Right renal pelvis (tissue), 4 donors: ENCODE measurements at places on chromosomes 2 and 18. TPM values are rescaled to one million over a fixed set of nuclear protein-coding genes. Genes with fewer than 3 reads are reported as not detected.

DNA sequence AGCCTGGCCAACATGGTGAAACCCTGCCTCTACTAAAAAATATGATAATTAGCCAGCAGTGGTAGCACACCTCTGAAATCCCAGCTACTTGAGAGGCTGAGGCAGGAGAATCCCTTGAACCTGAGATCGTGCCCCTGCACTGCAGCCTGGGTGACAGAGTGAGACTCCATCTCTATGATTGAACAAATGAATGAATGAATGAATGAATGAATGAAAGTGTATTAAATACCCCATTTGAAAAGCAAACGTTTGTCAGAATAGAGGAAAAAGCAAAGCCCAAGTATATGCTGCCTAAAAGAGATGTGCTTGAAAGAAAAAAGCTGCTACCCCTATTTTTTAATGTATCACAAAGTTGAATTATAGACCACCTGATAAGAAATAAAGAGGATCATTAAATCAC lies 89.1 kb upstream of the TTC27 start:
- no peak for DNase-seq

DNA sequence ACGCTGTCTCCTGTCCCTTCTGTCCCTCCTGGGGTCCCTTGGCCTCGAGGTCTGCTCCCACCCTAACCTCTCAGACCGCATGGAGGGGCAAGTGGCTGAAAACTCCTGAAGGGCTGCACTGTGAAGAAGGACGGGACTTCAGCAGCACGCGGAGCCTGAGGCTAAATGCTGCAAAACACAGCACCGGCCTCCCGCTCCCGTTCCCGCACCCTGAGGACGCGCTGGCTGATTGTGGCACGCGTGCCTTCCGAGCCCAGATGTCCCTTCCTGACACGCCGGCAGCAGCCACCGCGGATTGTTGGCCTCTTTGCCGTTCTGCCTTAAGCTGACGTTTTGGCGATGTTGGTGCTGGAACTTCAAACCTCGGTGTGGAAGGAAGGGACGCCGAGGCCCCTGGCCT lies 125.9 kb upstream of the CTDP1 start:
- no peak for DNase-seq

- no peak for DNase-seq
These were observed 710.0 kb upstream of the ID2 start for GRCh38 chr2:7971841-7972240.

DNA sequence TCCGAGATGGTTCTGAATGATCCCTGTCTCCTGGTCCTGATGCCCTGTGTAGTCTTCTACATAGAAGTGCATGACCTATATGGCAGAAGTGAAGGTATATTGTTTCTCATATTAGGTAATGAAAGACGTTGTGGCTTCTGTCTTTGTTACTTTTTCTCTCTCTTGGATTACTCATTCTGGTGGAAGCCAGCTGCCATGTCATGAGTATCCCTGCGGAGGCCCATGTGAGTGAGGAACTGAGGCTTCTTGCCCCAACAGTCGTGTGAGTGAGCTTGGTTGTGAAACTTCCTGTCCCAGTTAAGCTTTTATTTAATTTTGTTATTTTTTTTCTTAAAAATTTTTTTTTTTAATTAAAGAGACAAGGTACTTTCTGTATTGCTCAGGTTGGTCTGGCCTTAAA lies 134.7 kb downstream of the UBR3 start:
- DNase-seq, result no peak

DNA sequence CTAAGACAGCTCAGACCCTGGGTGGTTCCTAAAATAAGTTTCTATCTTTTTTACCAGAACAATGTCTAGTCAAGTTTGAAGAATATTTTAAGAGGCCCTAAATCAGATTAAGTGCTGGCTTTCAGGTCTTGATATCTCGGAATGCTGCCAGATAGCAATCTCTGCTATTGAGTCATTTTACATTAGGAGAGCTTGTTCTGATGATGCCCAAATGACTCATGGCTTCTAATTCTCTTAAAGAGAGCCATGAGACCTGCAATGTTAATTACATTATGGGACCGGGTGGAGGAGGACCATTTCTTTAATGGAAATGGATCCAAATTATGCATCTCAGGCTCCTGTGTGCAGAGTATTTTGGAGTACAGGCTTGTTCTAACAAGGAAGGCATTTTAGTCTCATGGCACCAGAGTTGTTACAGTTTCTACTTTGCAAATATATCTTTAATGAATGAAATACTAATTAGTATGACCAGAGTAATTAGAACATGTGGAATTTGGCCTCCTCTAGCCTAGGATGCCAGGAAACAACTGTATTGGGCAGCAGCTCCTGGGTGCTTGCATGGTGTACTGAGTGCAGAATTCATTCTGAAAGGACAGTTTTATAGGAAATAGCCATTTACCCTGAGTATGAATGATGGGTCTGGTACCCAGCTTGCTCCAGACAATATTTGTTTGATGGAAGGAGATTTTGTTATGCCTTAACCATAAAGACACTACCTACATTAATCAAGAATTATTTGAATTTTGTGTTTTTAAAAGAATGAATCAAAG lies 94.0 kb upstream of the SULT1C3 start:
- DNase-seq, result no peak

DNA sequence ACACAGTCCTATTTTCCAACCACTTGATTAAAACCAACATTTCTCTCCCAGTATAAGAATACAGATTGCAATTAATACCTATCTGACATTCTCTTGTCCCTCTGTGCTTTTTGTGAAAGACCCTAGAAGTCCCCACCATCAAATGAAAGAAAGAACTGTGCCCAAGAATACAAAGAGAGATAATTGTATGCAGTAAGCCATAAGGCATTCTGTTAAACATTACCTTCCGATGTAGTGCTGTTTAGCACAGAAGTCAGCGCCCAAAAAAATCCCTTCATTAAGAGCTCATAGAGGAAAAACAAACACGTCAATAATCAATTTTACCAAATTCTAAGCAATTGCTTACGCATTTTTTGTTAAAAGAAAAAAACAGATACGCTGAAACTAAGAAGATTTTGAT lies 41.1 kb downstream of the ZNF516 start:
- no peak for DNase-seq

DNA sequence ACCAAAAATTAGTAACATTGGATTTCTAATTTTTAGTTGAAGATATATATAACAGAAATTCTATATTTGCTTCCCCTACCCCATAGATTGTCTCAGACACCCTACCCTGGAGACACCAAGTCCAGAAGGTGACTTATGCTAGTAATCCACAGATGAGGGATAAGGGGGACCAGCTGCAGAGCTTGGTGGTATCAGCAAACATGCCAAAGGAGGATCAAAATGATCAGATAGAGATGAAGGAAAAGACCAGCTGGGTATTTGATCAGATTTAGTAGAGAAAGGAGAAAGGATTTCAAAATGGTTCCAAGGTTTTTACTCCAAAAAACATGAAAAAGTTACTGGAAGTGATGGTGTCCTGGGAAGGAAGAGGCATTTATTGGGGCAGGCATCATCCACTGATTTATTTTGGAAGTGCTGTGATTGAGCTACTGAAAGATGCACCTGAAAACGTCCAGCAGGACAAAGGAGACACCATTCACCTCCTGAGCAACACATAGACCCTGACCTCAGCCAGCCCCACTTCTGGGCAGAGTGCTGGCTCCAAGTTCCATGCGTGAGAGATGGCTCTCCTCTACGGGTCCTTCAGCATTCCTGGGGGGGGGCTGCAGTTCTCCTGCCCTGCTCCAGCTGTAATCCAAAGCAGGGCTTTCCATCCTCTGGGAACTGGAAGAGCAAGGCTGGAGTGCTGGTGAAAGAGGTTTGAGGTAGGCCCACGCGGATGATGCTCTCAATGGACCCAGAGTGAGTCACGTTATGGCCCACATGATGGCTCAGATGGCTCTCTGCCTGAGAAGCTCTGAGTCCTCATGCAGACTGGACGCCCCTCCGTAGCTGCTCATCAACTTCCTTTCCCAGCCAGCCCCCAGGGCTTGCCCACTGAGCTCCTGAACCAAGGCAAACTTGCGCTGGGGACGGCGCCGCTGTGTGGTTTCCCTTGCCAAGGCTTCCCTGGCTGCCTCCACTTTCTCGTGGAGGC lies 3.7 kb upstream of the LRRFIP1 start:
- no peak for DNase-seq

- DNase-seq, result no peak
These were observed 925.7 kb downstream of the DCDC2C start for GRCh38 chr2:4628998-4629501.

DNA sequence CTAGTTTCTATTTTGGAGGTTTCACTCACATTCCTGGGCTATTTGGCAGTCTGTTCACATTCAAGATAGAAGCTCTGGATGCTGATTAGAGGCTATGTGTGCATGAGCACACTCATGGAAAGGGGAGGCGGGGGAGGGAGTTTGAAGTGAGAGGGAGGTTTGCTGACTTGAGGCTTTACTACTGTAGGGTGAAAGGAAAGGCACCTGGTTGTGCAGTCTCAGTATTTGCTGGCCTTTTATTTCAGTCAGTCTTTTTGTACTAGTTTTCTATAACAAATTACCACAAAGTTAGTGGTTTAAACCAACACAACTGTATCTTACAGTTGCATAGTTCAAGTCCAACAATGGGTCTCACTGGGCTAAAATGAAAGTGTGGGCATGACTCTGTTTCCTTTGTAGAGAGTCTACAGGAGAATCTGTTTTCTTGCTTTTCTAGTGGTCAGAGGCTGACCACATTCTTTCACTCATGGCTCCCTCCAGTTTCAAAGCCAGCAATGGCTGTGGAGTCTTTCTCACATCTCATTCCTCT lies 47.7 kb upstream of the NR4A2 start:
- DNase-seq, result peak; percentile 25

DNA sequence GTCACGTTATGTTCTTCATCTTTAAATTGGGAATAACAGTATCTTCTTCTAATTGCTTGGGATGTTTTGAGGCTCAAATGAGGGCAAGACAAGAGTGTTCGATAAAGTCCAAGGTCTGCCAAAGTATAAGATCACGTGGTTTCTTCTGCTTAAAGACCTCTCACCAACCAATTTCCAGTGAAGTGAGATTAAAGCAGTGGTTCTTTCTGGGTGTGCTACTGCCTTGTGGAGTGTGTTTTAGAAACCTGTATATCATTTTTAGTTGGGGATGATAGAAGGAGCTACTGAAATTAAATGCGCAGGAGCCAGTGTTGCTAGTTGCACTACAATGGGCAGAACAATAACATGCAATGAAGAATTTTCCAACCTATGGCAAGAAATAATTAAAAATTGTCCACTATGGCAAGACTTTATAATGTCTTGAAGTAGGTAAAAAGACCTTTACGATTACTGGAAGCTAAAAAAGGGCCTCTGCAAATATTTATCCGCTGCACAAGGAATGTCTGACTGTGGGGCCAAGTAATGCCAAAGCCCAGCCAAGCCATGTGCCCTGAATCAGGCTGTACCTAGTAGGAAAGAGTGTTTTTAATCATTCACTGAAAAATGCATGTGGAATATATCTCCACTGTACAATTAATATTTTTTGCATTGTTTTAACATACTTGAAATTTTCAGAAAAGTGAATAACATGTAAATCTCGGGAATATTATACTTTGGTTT lies 244.5 kb upstream of the REG3G start:
- no peak for DNase-seq

DNA sequence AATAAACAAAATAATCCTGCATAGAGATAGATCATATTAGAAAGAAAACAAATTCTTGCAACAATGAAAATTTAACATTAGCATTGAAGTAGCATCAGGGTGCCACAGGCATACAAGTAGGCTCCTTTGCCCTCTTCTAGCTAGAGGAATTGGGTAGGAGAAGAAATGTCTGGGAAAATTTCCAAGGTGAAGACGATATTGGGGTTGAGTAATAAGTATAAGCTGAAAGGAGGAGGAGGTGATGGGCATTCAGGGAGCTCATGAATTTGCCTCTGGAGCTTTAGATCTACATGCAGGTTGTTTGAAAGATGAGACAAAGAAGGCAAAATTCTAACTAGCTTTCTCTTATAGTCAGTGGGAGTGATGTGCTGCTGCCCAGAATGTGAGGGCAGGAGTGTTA lies 504.9 kb downstream of the CCDC85A start:
- DNase-seq, result no peak

DNA sequence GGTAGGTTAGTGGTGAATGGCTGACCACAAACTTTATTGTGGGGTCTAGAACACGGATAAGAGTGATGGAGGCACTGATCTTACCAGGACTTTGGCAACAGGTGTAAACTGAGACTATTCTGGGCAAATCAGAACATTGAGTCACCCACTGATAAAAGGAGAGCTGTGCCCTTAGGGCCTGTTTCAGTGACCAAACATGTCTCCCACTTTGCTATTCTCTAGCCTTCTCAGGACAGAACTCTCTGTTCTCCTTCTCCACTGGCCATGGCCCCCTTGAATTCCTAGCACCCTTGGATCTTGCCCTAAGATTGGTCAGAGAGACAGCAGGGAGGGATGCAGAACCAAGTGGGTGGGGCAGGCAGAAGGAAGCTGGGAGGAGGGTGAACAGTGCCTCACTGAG lies 18.3 kb downstream of the TRPM8 start:
- no peak for DNase-seq

- DNase-seq, result no peak
These were observed 194.5 kb upstream of the NXPH2 start for GRCh38 chr2:138974651-138975050.

- DNase-seq, result no peak
These were observed 306.8 kb upstream of the SKOR2 start for GRCh38 chr18:47558110-47558750.

DNA sequence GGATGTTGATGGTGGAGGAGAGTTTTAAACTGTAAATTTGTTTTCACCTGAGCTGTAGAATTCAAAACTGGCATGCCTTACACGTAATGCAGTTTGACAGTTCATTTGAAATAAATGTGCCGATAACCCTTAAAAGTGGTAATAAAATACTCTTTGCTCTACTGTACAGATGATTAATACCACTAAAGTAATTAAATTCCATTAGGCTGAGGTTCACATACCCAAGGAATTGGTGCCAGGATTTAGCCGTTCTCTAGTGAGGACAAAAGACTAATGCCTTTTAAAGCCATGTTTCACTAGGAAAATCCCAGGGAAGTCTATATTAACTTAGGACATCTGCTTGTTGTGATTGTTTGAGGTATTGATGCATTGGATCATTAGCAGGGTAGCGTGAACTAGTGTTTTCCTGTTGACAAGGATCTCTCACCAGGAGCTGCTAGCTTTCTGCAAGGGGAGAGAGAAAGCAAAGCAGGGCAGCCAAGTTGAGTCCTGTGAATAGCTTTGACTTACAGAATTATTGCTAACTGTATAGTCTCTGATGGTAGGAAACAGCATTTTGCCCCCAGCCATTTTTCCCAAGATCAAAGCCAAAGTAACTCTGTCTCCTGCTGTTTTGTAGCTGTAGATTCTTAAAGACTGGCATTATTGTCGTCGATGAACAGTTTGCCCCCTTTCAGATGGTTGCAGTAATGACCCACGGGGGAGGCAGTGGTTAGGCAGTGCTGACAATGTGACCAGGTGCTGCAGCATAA lies 280.9 kb upstream of the FANCL start:
- no peak for DNase-seq

The POLR1A gene
- polyA plus RNA-seq, result 18.7 TPM

The MROH2A gene
- 0.18 TPM for polyA plus RNA-seq

The KCNIP3 gene
- polyA plus RNA-seq, result 16.8 TPM

The ID2 gene
- 313 TPM for polyA plus RNA-seq

The HDLBP gene
- polyA plus RNA-seq, result 400 TPM

The ANKRD30BL gene
- polyA plus RNA-seq, result 0.71 TPM

The CCDC85A gene
- polyA plus RNA-seq, result 1.8 TPM

The LOXHD1 gene
- 0.37 TPM for polyA plus RNA-seq
